Activated T-cell treated with anti-CD3 and anti-CD28 coated beads for 4 hours (primary cell): ENCODE measurements at places on chromosomes 5 and 9.

DNA sequence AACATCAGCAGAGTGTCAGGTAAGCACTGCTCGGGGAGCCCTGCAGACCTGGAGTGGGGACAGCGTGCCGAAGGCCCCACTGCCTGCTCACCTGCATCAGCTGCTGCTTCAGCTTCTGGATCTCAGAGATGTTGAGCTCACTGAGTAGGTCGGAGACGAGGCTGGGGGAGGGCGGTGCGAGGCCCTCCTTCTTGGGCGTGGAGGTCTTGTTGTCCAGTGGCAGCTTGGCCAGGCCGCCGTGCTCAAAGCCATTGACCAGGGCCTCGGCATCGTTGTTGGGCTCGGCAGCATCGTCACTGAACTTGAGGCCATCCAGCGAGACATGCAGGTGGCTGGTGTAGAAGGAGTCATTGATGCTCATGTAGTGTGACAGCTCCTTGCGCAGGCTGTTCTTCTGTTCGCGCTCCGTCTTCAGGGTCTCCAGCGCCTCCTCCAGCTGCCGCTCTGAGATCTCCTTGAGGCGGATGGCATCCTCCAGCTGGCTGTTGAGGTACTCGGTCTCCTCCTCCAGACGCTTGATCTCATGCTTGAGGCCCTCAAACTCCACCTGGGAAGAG is 44.3 kb downstream of the BICD2 start:
- no peak for DNase-seq

DNA sequence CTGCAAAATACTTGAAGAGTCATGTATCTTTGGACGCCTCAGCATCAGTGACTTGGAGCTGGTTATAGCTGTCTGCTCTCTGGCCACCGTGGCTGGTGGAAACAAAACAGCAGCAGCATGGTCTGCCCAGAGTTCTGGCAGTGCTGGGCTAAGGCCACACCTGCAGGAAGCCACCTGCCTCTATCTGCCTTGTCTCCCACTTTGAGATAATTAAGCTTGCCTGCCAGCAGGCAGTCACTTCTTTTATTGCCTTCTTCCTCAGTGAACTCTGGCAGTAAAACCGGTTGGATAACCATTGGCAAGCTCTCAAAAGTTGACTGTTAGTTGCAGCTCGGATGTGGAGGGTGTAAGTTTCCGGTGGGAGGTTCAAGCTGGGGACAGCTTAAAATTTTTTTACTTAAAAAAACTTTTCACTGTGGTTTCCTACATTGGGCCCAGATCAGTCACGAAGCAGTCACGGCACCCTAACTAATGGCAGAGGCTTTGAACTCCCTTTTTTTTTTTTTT is 4.9 kb downstream of the SMIM3 start:
- no peak for DNase-seq

DNA sequence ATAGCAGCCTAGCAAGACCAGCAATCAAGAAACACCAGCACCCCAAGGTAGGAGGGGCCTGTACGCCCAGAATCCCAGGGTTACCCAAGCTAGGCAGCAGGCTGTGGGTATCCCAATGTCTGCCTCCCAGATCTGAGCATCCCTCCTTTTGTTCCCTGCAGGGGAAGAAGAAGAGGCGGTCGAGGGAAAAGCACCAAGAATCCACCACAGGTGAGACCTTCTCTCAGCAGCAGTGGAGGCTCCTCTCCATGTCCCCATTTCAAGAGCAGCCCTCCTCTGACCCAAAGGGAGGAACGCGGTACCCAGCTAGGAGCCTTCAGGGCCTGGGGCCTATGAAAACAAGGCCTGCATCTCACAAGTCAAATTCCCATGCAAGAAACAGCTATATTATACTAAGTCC is 28.9 kb downstream of the TCF7 start:
- no peak for DNase-seq

DNA sequence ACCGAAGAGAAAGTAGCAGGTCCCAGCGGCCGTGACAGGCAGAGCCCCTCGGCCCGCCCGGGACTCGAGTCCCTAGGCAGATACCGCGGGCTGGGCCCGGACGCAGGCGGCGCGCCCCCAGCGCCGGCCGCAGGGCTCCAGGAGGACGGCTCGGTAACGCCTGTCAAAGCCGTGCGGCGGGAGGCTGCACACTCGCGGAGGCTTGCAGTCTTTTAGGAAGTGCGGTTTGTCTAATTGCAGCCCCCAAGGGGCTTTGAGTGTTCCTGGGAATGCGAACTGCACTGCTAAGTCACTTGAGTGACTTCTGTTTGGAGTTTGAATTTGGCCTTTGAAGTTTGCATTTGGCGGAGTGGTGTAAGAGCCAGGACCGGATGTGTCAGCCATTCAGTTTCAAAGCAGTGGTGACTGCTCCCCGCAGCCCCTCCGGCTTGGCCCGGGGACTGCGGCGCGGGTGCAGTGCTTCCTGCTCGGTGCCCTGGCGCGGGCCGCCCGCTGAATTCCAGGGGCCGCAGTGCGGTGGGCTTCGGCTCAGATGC is 1.3 kb downstream of the MAP3K1 start:
- no peak for DNase-seq

DNA sequence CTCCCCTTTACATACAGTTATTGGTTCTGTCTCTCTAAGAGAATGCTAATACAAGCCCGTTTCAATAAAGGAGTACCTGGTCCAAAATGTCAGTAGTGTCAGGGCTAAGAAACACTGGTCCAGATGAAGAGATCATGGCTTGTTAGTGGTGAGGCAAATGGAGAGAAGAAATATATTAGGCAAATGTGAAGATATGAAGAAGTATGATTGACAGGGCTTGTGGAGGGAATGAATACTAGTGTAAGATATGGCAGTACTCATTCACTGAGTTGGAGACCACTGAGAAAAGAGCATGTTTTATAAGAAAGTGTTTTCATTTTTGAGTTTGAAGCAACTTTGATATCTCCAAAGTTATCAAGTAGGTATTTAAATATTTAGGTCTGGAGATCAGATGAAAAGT is 290.5 kb upstream of the MEF2C start:
- no peak for DNase-seq
